Umbilical cord (tissue), 2 donors: ENCODE measurements at places on chromosomes 16 and 17. TPM values are rescaled to one million over a fixed set of nuclear protein-coding genes. Genes with fewer than 3 reads are reported as not detected.
A peak's percentile ranks its signal among the peaks of the same experiment; 100 is the strongest.

DNA sequence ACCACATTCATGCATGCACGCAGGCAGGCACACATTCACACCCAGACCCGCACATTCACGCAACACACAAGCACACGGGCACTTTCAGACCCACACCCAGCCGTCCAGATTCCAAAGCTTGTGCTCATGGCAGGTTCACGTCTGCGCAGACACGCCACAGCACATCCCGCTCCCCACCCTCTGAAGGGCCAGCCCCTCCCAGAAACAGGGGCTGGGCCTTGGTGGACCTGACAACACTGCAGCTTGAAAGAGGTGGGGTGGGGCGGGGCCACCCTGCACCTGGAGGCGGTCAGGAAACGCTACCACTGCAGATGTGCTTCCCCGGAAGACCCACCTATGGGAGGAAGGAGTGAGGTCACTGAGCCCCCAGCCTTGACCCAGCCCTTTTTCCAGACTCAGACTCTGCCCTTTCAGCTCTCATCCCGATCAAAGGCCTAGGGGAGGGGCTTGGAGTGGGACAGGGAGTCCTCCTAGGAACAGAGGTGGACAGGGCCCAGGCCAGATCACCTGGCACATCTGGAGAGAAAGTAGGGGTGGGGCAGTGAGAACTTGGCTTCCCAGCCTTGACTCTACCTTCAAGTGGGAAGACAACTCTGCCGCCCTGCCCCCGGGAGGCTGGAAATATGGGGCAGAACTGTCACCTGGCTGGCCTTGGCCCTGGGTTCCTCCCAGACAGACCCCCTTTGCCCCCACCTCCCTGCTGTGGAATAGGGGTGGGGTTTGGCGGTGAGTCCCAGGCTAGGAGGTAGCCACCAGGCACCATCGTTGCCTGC lies 11.0 kb downstream of the P3H4 start:
- DNase-seq: peak; percentile 93

DNA sequence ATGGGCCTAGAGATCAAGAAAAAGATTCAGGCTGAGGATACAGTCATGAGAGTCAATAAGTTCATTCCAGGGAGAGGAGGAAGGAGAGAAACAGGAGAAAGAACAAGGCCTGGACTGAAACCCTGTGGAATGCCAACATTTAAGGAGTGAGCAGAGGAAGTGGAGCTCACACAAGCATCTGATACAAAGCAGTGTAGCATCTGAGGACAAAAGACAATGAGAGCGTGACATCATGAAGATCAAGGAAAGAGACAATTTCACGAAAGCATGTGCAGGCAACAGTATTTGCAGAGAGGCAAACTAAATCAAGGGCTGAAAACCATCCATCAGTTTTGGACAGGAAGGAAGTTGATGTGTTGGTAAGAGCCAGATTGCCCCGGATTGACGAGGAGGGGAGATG lies 25.3 kb upstream of the SCNN1B start:
- DNase-seq: no peak

- DNase-seq: no peak
Observed at GRCh38 chr16:82701442-82701955, 74.7 kb downstream of the CDH13 start.

KRT33A gene
- 1.4 TPM for total RNA-seq

GRCh38 chr17:34503528-34504195 lies 75.7 kb upstream of the TMEM132E start:
- DNase-seq: peak; percentile 23

GRCh38 chr16:88387941-88388627 lies 5.3 kb downstream of the ZNF469 start:
- peak; percentile 26 for DNase-seq

- DNase-seq: no peak
Observed at GRCh38 chr17:14297161-14297851, 3.6 kb upstream of the HS3ST3B1 start.

DNA sequence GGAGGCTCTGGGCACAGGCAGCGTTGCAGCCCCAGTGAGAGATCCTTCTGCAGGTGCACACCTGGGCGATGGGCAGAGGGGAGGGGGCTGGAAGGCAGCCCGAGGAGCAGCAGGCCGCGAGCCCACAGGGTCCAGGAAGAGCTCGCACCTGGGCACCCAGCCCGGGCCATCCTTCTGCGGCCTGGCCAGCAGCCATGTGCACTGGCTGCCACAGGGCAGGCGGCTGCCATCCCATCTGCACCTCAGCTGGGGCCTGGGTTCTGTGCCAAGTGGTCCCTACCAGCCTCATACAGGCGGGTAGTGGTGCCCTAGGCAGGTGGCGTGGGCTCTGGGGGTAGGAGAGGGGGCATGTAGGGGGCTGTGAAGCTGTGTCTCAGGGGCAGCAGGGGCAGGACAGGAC lies 197.2 kb downstream of the RBFOX3 start:
- DNase-seq: no peak

- DNase-seq: no peak
Observed at GRCh38 chr17:72850410-72851118, 241.9 kb downstream of the SLC39A11 start.

PHLPP2 gene
- 9.4 TPM for total RNA-seq

- no peak for DNase-seq
Observed at GRCh38 chr16:14329727-14330350, 258.7 kb downstream of the MRTFB start.

DNA sequence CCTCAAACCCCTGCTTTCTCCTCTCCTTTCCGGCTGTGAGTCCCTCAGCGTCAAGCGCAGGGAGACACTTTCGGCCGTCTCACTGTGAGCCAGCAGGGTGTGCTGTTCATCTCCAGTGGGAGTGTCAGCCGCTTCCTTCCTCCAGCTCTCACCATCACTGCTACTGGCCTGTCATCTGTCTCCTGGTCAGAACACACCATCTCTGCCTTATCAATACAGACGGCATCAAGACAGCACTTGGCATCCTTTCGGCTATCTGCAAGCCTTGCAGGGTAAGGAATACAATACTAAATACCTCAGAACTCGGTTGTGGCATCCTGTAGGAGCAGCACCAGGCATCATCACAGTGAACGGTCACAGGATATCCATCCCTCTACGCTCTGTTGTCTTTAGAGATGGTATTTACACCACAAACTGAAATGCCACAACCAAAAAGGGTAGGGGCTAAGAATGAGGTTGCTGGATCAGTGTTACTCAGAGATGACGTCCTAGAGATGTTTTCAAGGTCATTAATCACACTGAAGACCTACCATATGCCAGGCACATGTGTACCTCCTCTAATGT lies 20.7 kb upstream of the CMTM4 start:
- DNase-seq: no peak

ENO3 gene
- total RNA-seq: 12.0 TPM

DNA sequence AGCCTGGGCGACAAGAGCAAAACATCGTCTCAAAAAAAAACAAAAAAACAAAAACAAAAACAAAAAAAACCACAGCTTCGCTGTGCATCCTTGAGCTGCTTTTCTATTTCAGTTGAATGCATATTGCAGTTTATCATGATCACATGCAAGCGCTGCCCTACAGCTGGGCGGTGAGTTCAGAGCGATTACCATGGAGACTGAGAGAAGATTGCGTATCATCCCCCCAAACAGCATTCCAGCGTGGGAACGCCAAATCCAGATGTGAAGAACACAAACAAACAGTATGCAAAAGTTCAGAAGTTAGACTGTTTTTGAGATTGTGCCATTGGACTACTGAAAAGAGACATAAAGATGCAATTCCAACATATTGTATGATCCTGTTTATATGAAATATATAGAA lies 15.1 kb upstream of the SLC52A1 start:
- DNase-seq: peak; percentile 95

DNA sequence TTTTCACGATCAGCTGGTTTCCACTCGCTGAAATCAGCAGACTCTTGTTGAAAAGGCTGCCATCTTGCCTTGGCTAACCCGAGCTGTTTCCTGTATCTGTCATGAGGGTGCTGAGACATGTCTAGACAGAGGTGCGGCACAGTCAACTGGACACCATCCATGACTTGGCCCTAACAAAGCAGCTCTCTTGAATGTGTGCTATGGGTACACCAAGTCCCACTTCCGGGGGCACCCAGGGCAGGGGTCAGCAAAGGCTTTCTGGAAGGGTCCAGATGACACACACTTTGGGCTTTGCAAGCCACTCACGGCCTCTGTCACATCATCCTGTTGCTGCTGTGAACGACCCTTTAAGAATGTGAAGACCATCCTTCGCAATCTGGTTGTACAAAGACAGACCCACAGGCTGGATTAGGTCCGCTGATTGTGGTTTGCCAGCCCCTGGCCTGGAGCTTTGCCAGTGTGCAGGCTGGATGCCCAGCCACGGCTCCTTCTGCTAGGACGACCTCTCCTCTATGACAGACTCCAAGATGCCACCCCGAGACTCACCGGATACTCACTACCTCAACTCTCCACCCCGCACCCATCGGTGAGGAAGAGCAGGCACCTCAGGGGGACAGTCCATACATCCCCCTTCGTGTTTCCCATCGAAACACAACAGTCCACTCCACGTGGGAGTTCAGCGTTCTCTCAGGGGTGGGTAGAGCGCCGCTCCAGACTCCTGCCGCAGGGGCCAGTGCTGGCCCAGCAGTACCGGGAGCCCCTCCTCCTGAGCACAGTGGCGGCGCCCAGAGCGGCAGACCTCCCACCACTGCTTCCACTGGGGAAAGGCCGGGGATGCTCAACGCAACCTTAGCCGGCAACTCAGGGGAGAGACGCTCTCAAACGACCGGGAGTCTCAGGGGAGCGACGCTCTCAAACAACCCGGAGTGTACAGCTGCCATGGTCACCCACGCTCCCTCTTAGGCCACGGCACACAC lies 123.5 kb downstream of the ANKRD11 start:
- no peak for DNase-seq

DNA sequence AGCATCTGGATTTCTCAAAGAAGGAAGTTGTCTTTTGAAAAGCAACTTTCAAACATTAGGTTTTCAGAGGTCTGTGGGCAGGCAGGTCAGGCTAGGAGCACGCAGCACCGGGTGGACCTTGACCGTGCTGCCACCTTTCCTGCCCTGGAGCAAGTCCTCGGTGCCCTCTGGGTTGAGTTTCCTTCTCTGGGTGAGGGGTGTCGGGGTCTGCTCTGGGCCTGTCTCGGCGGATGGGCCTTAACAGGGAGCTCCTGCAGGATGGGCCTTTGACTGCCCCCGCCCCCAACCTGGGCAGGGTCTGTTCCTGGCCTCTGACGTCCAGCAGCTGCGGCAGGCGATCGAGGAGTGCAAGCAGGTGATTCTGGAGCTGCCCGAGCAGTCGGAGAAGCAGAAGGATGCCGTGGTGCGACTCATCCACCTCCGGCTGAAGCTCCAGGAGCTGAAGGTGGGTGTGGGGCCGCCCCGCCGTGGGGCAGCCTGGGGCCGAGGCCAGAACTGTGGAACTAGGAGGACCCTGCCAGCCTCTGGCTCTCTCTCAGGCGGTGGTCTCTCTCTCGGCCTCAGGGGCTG lies 8.7 kb downstream of the DEF8 start:
- DNase-seq: no peak

GRCh38 chr16:54934481-54935265 lies 4.0 kb downstream of the IRX5 start:
- DNase-seq: peak; percentile 38

GRCh38 chr16:290681-291405 lies 7.9 kb downstream of the PDIA2 start:
- DNase-seq: no peak

USP43 gene
- total RNA-seq: 0.96 TPM

GRCh38 chr17:82239926-82240505 lies 11.2 kb downstream of the SLC16A3 start:
- DNase-seq: peak; percentile 39

KRT15 gene
- 24.1 TPM for total RNA-seq

GRB7 gene
- 1.7 TPM for total RNA-seq

DNA sequence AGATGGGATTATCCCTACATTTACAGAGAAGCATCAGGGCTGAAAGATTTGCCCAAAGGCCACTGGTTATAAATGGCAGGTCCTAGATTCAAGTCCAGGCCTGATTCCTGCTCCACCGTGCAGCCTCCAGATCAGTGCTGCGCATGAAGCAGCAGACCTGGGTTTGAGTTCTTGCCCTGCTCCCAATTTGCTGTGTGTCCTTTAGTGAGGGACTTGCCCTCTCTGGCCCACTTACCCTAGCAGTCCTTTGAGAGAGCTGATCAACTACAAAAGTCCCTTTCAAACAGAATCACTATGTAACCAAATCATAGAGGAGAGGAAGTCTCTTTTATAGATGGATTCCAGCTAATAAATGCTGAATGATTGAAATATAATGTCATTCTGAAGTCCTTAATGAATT lies 200.4 kb downstream of the RAB11FIP4 start:
- no peak for DNase-seq

BMERB1 gene
- total RNA-seq: 42.1 TPM

DNA sequence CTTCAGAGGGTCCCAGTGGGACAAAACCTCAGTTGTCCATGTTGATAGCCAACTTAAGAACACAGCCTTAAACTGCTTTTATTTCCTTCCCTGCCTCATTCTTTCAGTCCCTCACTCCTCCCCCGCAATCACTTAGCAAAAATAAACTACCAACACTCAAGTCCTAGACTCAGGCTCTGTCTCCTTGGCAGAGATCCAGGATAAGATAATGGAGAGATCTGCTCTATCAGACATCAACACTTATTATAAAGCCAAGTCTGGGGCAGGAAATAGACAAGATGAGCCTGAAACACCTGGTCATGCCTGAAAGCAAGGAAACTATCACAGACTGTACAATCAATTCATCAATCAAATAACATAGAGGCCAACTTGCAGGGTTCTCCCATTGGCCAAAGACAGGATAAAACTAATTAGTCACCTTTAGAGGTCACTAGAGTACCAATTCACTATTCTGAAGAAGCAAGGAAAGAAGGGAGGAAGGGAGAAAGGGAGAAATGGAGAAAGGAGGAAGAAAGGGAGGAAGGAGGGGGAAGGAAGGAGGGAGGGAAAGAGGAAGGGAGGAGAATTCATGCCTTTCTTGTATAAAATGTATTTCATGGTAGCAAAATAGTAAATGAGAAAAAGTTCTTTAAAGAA lies 15.7 kb downstream of the HYDIN start:
- DNase-seq: no peak

TBC1D3E gene
- total RNA-seq: not detected

CPNE7 gene
- total RNA-seq: not detected
